ENCODE measurements at places on chromosomes 11 and 22.

GRCh38 chr11:22690871-22691270 is 24.5 kb downstream of the GAS2 start:
- DNase-seq = no peak

- DNase-seq = no peak
Observed at GRCh38 chr11:72764503-72764902, 12.3 kb upstream of the ARAP1 start.

GRCh38 chr11:58179648-58180047 is 9.2 kb upstream of the OR9Q2 start:
- no peak for DNase-seq

- no peak for DNase-seq
Observed at GRCh38 chr11:104078995-104079394, 42.6 kb downstream of the DDI1 start.

DNA sequence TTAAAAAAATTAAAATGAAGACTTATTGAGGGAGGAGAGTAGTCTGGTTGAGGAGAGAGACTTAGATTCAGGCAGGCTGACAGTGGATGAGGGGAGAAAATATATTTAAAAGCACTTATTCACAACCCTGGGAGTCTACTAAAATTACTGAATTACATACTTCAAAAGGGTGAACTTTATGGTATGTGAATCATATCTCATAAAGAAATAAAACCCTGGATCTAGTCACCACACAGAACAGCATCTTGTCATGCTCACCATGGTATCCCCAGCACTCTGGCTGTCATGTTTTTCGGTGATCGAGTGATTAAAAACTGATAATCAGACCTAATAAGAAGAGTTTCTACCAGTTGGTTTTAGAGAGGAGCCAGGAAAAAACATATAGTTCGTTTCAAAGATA is 11.0 kb downstream of the TEAD1 start:
- DNase-seq = no peak

DNA sequence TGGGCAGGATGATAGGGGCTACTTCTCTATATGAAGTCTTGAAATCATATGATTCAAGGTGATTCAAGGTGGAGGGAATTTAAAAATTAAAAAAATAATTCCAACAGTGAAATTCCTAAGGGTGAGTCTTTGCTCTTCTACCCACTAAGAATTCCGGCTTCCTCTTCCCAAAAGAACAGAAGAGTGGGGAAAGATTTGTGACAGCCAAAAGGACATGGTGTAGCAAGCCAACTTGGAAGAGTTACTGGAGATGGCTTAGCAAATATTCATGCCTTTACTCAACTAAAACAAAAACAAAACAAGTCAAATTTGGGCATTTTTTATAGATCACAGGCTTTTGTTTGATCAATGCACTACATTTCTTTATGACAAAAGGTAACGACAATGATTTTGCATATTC is 12.3 kb downstream of the ZBED5 start:
- no peak for DNase-seq

- no peak for DNase-seq
Observed at GRCh38 chr22:43995798-43996169, 28.3 kb upstream of the PARVB start.

GRCh38 chr11:80084608-80085007 is 643.8 kb upstream of the TENM4 start:
- DNase-seq = no peak

DNA sequence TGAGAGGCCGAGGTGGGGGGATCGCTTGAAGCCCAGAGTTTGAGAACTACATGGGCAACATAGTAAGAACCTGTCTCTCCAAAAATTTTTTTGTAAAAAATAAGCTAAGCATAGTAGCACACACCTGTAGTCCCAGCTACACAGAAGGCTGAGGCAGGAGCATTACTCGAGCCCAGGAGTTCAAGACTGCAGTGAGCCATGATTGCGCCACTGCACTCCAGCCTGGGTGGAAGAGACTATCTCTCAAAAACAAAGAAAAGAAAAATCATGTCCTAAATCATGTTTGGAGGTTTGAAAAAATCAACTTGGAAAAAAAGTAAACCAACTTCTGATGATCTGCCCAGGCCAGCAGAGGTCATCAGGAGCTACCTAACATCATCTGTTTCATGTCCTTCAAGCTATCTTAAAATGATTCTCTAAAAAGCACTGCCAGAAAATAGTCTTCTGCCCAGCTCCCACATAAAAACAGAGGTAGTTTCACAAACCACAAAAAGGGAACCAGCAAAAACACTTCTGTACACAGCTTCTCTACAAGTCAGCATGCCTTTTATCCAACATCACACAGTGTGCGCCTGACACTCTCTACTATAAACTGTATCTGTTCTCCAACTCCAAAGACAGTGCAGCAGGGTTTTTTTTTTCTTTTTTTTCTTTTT is 165.0 kb downstream of the SOX6 start:
- DNase-seq = no peak

DNA sequence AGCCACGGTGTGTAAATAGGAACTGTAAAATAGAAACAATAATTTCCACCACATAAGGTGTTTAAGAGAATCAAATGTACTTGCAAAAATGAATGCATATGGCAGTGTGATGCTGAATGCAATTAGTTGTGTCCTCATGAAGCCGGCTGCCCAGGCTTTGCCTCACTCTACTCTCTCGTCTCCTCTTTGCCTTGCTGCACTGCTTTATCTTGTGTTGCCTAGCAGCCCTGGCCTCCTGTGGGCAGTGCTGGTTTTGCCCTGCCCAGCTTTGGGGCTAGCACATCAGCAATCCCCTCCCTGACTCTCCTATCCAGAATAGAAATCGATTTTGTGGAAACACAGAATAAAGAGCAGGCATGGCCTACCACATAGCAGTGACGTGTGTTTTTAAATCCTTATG is 30.0 kb downstream of the LRRC32 start:
- DNase-seq = no peak

GRCh38 chr22:44211256-44211945 is 30.7 kb downstream of the PARVG start:
- DNase-seq = no peak

GRCh38 chr11:34351687-34352469 is 5.9 kb downstream of the ABTB2 start:
- no peak for DNase-seq

GRCh38 chr11:134037046-134037908 is 31.6 kb upstream of the JAM3 start:
- DNase-seq = no peak

DNA sequence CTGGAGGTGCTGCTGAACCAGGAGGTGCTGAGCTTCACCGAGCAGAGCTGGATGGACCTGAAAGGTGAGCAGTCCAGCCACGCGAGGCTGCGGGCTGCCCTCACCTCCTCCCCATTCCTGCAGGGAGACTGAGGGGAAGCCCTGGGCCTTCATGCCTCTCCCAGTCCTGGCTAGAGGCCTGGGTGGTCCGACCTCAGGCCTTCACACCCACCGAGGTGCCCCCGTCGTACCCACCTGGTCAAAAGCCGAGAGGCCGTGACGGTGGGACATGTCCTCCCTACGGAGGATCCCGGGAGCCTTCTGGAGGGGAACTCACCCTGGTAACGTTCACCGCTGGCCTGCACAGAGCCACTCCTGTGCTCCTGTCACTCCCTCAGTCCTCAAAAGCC is 5.1 kb downstream of the SUSD2 start:
- no peak for DNase-seq

DNA sequence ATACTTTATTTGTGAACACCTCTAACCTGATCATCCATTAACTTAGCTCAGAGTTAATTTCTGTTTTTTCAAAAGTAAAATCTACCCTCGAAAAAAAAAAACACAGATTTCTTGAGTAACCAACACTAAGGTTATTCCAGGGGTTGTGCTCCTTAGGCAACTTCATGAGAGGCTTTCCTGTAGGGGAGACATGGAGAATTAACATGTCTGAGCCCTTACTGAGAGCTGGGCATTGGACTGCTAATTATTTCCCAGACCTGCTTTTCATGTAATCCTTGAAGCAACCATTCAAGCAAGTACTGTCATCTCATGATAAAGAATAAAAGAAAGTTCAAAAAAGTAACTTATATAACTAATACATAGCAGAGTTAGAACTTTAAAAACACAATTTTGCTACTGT is 13.5 kb upstream of the UPB1 start:
- no peak for DNase-seq

GRCh38 chr11:72041364-72042063 is 38.8 kb downstream of the NUMA1 start:
- DNase-seq = peak; percentile 60

- no peak for DNase-seq
Observed at GRCh38 chr11:16367252-16367651, 10.9 kb upstream of the SOX6 start.

- DNase-seq = no peak
Observed at GRCh38 chr11:127632546-127632945, 632.0 kb upstream of the KIRREL3 start.

DNA sequence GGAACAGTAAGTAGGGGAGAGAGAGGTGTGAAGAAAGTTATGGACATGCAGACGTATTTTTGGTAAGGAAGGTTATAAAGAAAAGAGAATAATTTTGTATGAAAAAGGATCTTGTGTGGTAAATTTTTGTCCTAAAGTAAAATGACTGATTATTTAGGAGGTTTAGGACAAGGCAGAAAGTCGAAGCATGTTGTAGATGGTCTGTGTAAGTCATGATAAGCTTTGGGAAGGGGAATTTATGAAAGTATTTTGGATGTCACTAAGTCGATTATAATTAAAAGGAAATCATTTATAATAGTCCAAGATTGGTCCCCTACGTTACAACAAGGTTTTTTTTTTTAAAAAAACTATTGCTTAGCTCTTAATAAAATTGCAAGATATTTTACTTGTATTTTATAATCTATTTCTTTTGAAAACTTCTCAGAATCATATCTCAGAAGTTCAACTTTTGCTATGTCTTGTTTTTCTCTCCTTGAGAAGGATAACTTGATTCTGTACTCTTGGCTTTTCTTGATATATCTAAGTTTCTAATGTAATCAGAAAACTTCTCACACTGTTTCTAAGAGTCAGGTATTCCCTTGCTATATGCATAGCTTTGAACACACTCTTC is 10.9 kb upstream of the CABP2 start:
- no peak for DNase-seq

DNA sequence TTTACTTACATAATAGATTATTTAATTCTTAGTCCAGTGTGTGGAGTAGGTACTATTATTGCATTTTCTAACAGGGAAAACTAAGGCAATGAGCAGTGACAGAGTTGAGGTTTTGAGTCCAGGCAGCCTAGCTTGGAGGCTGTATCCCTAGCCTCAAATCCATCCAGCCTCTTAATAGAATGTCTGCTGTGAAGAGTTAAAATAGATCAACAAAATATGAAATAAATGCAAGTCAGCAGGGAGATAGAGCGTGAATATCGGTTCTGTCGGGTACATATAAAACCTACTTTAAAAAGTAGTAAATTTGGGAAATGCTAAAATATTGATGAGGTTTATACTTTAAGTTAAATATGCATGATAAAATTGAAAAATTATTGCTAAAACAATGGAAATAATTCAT is 53.3 kb downstream of the MED15 start:
- DNase-seq = no peak

Measured in AG09309 (cell line).